B cell (primary cell): ENCODE measurements at places on chromosomes 6 and 20. TPM values are rescaled to one million over a fixed set of nuclear protein-coding genes. Genes with fewer than 3 reads are reported as not detected.

The TDP2 gene
- 63.5 and 68.1 TPM in 2 replicates for total RNA-seq

The OR2H2 gene
- total RNA-seq, result not detected in 2 replicates

The SYNGAP1 gene
- total RNA-seq, result 31.4 and 43.0 TPM in 2 replicates

The TMEM242 gene
- 24.1 and 25.0 TPM in 2 replicates for total RNA-seq

The KCNQ5 gene
- total RNA-seq, result 9.4 and 10.4 TPM in 2 replicates

The GNMT gene
- total RNA-seq, result 2.0 and 2.8 TPM in 2 replicates

The GPLD1 gene
- 6.2 and 7.0 TPM in 2 replicates for total RNA-seq

The LY6G6F gene
- total RNA-seq, result not detected in 2 replicates

The ARMC12 gene
- 0.52 and 1.1 TPM in 2 replicates for total RNA-seq

The GABRR1 gene
- total RNA-seq, result not detected in 2 replicates

The SPTLC3 gene
- not detected in 2 replicates for total RNA-seq

The PPARD gene
- 38.9 and 39.0 TPM in 2 replicates for total RNA-seq

The NMBR gene
- not detected in 2 replicates for total RNA-seq

The WFDC12 gene
- total RNA-seq, result not detected in 2 replicates

The HRH3 gene
- total RNA-seq, result not detected in 2 replicates

The SLC17A3 gene
- total RNA-seq, result not detected in 2 replicates

The DSN1 gene
- 17.1 and 18.4 TPM in 2 replicates for total RNA-seq

The TSPO2 gene
- not detected in 2 replicates for total RNA-seq

The SIRPB2 gene
- total RNA-seq, result not detected in 2 replicates

The C6orf132 gene
- 0.05 TPM in 1 of 2 replicates, not detected in the other for total RNA-seq

The VGLL2 gene
- total RNA-seq, result not detected in 2 replicates

The IFNGR1 gene
- total RNA-seq, result 48.2 and 51.2 TPM in 2 replicates

The PLEKHG1 gene
- 450 and 508 TPM in 2 replicates for total RNA-seq

The FAM83D gene
- 1.7 and 2.0 TPM in 2 replicates for total RNA-seq

The CST1 gene
- not detected in 2 replicates for total RNA-seq

The PPP1R16B gene
- 108 and 112 TPM in 2 replicates for total RNA-seq

The CLPSL2 gene
- not detected in 2 replicates for total RNA-seq

The FAM83C gene
- not detected in 2 replicates for total RNA-seq

The SIRPG gene
- not detected in 2 replicates for total RNA-seq

The CFB gene
- total RNA-seq, result not detected in 2 replicates

The PLA2G7 gene
- 0.63 and 1.1 TPM in 2 replicates for total RNA-seq

The LPIN3 gene
- total RNA-seq, result 0.75 and 0.84 TPM in 2 replicates

The LY6G6D gene
- not detected in 2 replicates for total RNA-seq

The CRISP3 gene
- total RNA-seq, result not detected in 2 replicates

The HS3ST5 gene
- not detected in 2 replicates for total RNA-seq

The ATP5F1E gene
- total RNA-seq, result 51.0 and 55.0 TPM in 2 replicates

The TRIM31 gene
- total RNA-seq, result not detected in 2 replicates

The BPIFA1 gene
- total RNA-seq, result not detected in 2 replicates

The NCOA6 gene
- 31.0 and 31.9 TPM in 2 replicates for total RNA-seq

The NKAIN4 gene
- total RNA-seq, result not detected in 2 replicates

The SEC23B gene
- total RNA-seq, result 39.4 and 48.1 TPM in 2 replicates

The GJA10 gene
- not detected in 2 replicates for total RNA-seq

The ANKEF1 gene
- 2.7 and 3.0 TPM in 2 replicates for total RNA-seq

The FAM209B gene
- total RNA-seq, result 1.9 and 2.2 TPM in 2 replicates

The TUBB2B gene
- total RNA-seq, result not detected in 2 replicates

The GLYATL3 gene
- total RNA-seq, result not detected in 2 replicates

The RAET1G gene
- total RNA-seq, result not detected in 2 replicates

The CCN6 gene
- total RNA-seq, result not detected in 2 replicates

The DPPA5 gene
- total RNA-seq, result not detected in 2 replicates

The ZNF337 gene
- total RNA-seq, result 24.7 and 27.1 TPM in 2 replicates

The BMP2 gene
- total RNA-seq, result not detected in 2 replicates

The DEFB124 gene
- not detected in 2 replicates for total RNA-seq

The SOBP gene
- total RNA-seq, result 1.3 and 1.5 TPM in 2 replicates

The UST gene
- total RNA-seq, result 16.9 TPM in 2 replicates

The DSP gene
- not detected in 2 replicates for total RNA-seq

The DST gene
- 1.5 and 3.3 TPM in 2 replicates for total RNA-seq

The BANF2 gene
- total RNA-seq, result not detected in 2 replicates

The KIFC1 gene
- 0.70 and 0.79 TPM in 2 replicates for total RNA-seq
